Activated naive CD4-positive, alpha-beta T cell treated with anti-CD3 and anti-CD28 coated beads for 36 hours (primary cell): ENCODE measurements at places on chromosomes 2 and 18. TPM values are rescaled to one million over a fixed set of nuclear protein-coding genes. Genes with fewer than 3 reads are reported as not detected.

Gene SERPINB3
- total RNA-seq, result not detected

Gene EVA1A
- total RNA-seq, result not detected

Gene RGPD8
- 12.5 TPM for total RNA-seq

Gene SULT1C4
- total RNA-seq, result not detected

Gene NEU4
- not detected for total RNA-seq

Gene RBM44
- 0.84 TPM for total RNA-seq

Gene DNAJC5G
- not detected for total RNA-seq

Gene DSC3
- total RNA-seq, result not detected

Gene FARP2
- 19.5 TPM for total RNA-seq

Gene AQP12B
- total RNA-seq, result not detected

Gene RSAD2
- total RNA-seq, result 9.9 TPM

Gene GALNT14
- 1.5 TPM for total RNA-seq

Gene NR4A2
- total RNA-seq, result 32.9 TPM

Gene ATOH8
- not detected for total RNA-seq
